ENCODE measurements at places on chromosomes 5 and 9.

- no peak overlapping the region for H3K4me3 ChIP-seq
- H3K27ac ChIP-seq = no peak overlapping the region
- H3K36me3 ChIP-seq = no peaks in the 10 kb centered on the region
- DNase-seq = no peak
Measured at GRCh38 chr5:75885849-75886596, 168.8 kb upstream of the POC5 start.

DNA sequence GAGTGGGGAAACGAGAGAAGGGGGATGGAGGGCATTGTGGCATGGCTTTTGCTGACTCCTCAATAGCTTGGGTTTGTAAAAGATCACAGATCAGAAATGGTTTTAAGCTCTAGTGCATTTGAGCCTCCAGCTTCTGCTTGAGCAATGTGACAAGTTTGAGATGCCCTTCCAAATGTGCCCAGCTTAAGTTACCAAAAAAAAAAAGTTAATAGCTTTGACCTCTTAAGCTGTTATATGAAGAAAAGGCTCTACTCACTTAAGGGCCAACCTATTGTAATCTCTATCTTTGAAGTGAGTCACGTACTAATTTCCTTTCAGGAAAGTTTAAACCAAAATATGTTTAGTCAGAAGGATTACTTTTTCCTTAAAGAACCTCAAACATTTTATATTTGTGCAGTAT, 428.8 kb upstream of the ACTBL2 start:
- H3K27me3 ChIP-seq = peaks cover 3% of the 10 kb centered on the region
- no peak overlapping the region for H3K27ac ChIP-seq
- no peaks in the 10 kb centered on the region for H3K4me1 ChIP-seq
- no peak for DNase-seq
- H3K4me3 ChIP-seq = no peak overlapping the region

DNA sequence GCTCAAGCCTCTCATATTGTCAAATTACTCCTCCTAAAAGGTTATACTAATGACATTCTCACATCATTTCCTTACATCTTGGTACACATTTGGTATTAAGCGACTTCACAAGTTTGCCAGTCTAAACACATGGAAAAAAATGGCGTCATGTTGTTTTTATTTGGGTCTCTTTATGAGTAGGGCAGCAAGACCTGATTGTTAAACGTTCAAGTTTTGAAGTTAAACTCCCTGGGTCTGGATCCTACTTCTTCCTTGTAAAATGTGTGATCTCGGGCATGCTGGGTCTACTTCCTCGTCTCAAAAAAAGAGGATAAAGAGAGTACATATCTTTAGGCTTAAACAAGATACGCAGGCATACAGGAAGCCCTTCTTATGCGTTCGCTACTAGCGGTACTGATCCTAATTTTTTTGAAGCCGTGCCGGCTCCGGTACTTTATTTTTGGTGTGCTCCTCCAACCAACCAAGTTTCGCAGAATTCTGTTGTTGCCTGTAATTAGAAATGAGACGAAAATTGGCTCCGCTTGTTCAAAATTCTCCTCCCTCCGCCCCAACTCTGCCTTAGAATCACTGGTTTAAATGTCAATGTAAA, 596 bp upstream of the CDC37L1 start:
- no peaks in the 10 kb centered on the region for H3K27me3 ChIP-seq
- H3K27ac ChIP-seq = no peak overlapping the region
- H3K4me1 ChIP-seq = peaks cover 5% of the 10 kb centered on the region
- no peak for DNase-seq

DNA sequence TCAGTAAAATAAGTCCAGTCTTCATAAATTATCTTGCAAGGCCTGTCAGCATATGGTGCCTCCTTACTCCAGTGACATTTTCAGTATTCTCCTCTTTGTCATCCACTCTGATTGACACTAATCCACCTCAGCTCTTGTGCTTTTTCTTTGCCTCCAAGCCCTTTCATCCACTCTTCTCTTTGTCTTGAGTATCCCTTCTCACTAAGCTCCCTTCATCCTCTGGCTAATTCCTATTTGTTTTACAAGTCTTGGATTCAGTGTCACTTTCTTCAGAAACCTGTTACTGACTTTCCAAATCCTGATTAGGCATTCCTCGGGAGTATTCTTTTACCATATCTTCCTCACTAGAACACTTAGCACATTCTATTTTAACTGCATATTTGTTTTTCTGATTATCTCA, 100.6 kb upstream of the VCAN start:
- no peak overlapping the region for H3K4me3 ChIP-seq
- H3K27me3 ChIP-seq = peaks cover 3% of the 10 kb centered on the region
- no peaks in the 10 kb centered on the region for H3K4me1 ChIP-seq
- H3K27ac ChIP-seq = no peak overlapping the region

GRCh38 chr5:135565266-135565665, 13.5 kb downstream of the CXCL14 start:
- H3K4me1 ChIP-seq = peaks cover 8% of the 10 kb centered on the region

- DNase-seq = no peak
- no peak overlapping the region for H3K4me3 ChIP-seq
- H3K36me3 ChIP-seq = no peaks in the 10 kb centered on the region
- no peaks in the 10 kb centered on the region for H3K4me1 ChIP-seq
Measured at GRCh38 chr5:2007878-2008501, 125.3 kb upstream of the IRX4 start.

DNA sequence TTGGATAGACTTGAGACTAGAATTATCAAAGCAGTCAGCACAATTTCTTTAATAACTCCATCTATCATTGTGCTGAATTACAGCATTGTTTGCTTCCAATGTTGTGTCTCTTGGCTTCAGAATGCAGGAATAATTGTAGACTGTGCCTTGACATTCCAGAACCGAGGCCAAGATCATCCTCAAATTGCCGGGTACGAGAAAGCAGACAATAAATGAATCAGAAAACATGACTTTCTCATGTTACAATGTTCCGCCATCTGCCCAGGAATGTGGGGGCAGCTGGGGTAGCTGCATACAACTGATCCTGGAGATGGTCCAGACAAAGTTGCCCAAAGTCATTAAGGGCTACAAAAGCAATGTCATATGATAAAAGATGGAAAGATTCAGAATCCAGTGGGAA, 206.2 kb upstream of the SGCD start:
- no peaks in the 10 kb centered on the region for H3K4me1 ChIP-seq
- DNase-seq = no peak
- no peak overlapping the region for H3K4me3 ChIP-seq
- H3K27ac ChIP-seq = no peak overlapping the region
- peaks cover 12% of the 10 kb centered on the region for H3K27me3 ChIP-seq

- H3K27me3 ChIP-seq = peaks cover 7% of the 10 kb centered on the region
- H3K36me3 ChIP-seq = peaks cover 12% of the 10 kb centered on the region
- H3K4me1 ChIP-seq = peaks cover 65% of the 10 kb centered on the region
- no peak overlapping the region for H3K27ac ChIP-seq
Measured at GRCh38 chr5:159341906-159342310, 11.6 kb upstream of the IL12B start.

DNA sequence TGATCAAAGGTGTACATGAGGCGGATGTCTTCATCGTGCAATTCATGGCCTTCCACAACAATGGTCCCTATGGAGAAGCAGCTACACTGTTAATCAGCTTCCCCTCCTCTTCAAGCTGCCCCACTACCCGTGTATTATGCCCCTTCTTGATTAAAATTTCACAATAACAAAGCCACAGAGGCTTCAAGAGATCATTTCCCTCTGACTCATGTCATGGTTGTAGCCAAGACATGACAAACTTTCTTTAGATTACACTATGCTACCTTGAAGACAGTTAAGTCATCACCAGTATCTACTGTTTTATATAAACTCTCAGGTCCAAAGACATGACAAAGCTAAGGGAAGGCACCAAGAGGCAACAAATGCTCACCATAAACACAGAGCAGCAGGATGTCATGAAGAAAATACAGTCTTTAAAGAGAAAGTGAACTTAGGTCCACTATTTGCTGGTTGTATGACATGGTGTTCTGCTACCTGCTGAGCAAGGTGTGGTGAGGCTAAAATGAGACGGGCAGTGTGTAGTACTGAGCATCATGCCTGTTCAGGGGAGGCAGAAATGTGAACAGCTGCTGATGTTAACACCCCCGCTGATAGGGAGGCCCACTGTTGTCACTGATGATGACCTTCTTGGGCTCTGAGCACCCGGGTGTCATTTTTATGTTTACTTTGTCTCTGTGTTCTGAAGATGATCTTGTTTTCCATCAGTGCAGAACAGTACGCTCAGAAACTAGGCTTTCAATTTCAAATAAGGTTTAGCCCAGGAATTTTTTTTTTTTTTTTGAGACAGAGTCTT, 48.3 kb downstream of the IARS1 start:
- H3K27ac ChIP-seq = peak overlapping the region; percentile 21
- no peak overlapping the region for H3K4me3 ChIP-seq
- H3K4me1 ChIP-seq = peaks cover 6% of the 10 kb centered on the region
- peaks cover 85% of the 10 kb centered on the region for H3K36me3 ChIP-seq

DNA sequence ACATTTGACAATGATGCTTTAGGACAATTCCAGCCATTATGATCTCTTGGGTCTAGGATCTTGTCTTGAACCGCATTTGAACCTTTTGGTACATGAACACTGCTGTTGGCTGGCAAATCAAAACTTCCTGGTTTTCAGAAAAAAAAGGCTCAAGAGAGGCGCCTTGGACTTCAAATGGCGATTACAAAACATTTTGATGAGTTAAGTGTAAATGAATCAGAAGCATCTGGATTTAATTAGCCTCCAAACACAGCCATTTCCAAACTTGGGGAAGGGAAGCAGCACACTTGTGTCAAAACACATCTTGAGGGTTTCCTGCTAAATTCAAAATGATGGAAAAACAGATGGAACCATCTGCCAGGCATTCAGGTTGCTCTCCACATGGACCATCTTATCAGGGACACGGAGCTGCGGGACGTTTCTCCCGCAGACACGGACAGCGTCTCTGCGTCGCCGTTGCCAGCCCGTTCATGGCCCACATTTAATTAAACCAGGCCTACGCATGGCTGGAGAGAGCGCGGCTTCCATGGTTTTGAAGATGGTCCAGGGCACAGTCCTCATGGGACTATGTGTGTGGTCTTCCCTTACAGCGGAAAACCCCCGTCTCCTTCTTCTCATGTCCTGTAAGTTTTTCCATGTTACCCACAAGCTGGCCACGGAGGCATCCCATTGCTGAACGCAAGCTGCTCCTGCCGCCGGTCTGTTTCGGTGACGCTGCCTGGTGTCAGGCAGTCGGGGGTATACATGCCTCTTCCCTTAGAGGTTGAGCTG, 55.8 kb upstream of the PTCH1 start:
- no peak overlapping the region for H3K4me3 ChIP-seq
- peaks cover 8% of the 10 kb centered on the region for H3K4me1 ChIP-seq
- no peaks in the 10 kb centered on the region for H3K36me3 ChIP-seq

Data from activated CD4-positive, alpha-beta T cell treated with anti-CD3 and anti-CD28 coated beads, Interleukin-2, amount 10 ng/mL, durations not matched to agents 24 days and 14 days (primary cell).